ENCODE measurements at places on chromosomes 13 and 19.

DNA sequence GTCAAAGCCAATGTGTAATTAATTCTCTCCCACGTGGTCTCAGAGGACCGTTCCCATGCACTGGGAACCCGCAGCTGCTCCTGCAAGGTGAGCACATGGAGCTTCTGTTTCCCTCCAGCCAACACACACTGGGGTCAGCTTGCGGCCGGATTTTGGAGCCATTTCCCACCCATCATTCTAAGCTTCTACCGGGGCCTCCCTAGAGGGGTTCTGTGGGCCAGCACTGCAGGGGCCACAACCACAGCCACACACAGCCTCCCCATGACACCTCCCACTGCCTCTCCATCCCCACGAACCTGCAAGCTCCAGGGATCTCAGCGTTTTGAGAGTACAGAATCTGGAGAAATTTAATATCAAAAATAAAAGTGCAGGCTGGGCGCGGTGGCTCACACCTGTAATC, 120.7 kb upstream of the SOX1 start:
- no peak for DNase-seq

DNA sequence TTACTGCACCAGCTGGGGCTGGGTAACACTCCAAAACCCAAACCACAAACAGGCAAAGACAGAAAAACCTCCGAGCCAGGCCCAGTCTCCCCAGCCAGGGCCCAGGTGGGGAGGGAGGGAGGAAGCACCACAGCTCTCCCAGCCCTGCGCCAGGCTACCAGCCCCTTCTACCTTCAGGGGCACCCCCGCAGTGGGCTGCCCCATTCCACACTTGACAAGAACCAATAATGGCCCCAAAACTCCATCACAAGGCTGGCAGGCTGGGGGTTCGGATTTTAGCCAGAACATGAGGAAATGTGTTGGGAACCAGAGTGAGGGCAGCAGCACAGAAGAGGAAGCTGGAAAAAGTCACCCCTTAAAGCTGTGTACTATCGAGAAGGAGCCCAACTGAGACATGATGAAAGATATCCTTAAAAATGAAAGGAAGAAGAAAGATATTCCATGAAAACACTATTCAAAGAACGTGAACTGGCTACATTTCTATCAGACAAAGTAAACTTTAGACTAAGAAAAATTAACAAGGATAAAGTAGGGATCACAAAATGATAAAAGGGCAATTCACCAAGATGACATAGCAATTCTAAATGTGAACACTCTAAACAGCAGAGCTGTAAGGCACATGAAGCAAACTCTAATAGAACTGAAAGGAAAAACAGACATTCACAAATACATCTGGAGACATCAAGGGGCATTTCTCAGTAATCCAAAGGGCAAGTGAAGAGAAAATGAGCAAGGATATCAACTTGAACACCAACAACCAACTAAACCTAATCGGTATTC, 12.9 kb downstream of the TUBGCP3 start:
- no peak for DNase-seq

DNA sequence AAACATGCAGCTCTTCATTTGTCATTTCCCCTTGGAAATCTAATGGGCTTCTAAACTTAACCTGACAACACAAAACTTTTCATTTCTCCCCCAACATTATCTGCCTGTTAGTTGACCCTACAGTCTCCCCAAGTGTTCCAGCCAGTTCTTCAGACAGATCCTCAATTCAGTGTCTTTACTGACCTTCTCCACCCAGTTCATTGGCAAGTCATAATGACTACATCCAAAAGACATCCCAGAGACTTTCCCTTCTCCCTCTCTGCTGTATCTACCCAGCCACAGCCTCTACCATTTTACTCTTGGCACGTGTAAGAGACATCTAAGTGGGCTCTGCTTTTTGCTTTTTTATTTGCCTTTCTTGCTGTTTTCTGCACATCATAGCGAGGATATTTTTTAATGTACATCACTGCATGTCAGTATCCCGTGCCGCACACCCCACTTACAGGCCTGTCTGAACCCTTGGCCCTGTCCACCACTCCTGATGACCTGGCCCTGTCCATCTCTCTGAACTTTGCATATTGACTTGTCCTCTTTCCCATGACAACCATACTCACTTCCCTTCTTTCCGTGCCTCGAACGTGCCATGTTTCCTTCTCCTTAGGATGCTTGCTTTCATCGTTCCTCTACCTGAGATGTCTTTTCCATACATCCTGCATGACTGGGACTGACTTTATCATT, 391.9 kb downstream of the IRS2 start:
- no peak for DNase-seq

DNA sequence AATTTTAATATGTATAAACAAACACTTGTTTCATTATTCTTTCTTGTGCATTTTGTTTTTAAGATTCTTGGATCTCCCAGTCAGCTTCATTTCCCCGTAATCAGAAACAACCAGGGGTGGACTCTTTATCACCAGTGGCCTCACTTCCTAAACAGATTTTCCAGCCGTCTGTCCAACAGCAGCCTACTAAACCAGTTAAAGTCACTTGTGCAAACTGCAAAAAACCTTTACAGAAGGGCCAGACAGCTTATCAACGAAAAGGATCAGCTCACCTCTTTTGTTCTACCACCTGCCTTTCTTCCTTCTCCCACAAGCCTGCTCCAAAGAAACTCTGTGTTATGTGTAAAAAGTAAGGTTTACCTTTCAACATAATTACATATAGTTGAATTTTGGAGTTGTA, 44.3 kb downstream of the ZMYM2 start:
- no peak for DNase-seq

GRCh38 chr13:113655346-113656002, 2.5 kb downstream of the ATP4B start:
- DNase-seq = no peak

- no peak for DNase-seq
Observed at GRCh38 chr19:2788237-2788636, 2.9 kb downstream of the THOP1 start.

DNA sequence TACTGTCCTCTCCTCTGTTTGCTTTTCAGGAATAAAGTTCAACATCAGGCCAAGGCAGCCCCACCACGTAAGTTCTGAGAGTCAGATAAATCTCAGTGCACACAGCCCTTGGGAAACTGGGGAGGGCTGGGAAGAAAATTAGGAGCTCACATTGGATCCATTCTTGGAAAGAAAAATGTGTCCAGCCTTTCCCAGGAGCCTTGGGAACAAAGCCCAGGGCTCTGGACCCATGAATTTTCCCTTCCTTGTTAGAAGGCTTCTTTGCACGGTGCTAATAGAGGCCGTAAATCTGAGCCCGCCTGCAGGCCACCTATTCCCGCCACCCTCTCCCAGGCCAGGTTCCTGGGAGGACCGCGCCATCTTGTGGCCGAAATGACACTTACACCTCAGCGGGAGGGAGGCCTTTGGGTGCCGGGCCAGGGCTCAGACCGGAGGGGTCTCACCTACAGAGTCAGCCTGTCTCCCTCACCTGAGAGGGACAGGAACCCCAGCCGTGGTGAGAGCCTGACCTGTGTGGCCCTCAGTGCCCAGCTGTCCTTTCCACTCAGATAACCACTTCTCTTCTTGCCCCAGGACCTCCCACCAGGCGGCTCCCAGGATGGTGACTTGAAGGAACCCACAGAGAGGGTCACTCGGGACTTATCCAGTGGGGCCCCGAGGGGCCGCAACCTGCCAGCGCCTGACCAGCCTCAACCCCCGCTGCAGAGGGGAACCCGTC, 25.1 kb upstream of the KCTD15 start:
- peak; percentile 21 for DNase-seq

DNA sequence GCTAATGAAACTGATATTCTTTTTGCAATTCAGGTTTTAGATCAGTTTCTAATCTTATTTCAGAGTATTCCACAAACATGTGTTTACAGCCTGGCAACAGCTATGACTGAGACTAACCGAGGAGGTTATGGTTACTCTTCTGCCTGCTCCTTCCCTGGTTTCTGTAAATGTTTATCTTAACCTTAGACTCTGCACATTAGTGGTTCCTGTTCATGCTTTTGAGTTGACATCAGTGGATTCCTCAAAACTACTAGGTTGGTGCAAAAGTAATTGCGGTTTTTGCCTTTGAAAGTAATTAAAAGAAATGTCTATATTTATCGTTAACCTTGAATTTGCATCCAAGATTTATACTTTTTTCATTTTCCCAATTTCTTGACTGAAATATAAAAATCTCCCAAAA, 237.0 kb upstream of the TSHZ3 start:
- DNase-seq = no peak

DNA sequence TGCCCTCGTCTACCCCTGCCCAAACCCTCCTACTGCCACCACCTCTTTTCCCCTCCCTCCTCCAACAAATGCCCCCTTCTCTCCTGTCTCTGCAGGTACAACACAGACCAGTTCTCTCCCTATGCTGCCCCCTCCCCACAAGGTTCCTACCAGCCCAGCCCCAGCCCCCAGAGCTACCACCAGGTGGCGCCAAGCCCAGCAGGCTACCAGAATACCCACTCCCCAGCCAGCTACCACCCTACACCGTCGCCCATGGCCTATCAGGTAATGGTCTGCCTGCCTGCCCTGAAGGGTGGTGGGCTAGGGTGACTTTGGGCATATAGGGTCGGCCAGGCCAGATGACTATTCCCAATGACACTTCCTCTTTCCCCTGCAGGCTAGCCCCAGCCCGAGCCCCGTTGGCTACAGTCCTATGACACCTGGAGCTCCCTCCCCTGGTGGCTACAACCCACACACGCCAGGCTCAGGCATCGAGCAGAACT, 6.5 kb upstream of the TIMM50 start:
- peak; percentile 51 for DNase-seq

GRCh38 chr19:1734321-1734966, 18.9 kb upstream of the ONECUT3 start:
- DNase-seq = no peak

DNA sequence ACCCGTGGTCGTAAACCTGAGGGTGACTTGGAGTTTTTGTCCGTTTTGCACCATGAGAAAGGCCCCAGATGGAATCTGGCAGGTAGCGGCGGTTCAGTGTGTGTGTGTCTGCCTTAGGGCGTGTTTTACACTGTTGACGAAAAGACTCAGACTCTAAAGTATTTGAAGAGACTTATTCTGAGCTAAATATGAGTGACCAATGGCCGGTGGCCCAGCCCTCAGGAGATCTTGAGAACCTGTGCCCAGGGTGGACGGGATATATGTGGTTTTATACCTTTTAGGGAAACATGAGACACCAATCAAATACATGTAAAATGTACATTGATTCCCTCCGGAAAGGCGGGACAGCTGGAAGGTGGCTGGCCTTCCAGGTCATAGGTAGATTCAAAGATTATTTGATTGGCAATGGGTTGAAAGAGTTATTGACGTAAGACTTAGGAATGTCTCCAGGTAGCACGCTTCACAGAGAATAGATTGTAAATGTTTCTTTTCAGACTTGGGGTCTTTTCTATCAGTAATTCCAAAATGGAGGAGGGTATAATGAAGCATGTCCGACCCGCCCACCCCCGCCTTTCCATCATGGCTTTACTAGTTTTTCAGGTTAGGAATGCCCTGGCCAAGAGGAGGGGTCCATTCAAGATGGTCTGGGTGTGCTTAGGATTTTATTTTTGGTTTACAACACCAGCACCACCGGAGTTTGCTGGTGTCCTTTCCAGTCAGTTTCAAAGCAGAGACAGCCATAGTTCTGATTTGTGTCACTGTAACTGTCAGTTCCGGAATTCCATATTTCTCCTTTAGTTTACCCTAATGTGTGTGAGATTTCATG, 1.0 kb upstream of the ZNF529 start:
- no peak for DNase-seq

DNA sequence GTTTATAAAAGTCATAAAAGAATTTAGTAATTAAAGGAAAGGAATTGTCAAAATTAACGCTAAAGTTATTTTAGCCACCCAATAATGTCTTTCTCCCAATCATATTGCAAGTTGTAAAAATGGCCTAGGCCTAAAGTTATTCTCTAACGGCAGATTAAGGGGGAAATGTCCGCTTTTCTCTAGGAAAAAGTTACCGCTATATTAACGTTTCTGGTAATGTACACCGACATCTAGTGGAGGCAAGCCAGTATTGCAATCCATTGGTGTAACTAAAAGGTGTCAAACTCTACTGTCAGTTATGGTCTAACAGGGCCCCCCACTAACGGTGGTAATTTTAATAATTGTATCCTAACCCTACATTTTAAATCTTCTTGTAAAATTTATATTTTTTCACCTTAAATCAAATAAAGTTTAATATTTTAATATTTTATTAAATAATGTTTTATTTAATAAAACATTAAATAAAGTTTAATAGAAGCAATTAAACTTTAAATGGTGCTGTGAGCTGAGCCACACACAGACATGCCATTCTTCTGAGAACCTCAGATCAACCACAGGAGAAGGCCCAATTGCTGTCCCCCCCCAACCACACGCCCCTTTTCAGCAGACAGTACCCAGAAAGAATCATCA, 35.9 kb upstream of the ZSCAN5A start:
- DNase-seq = peak; percentile 23

- no peak for DNase-seq
Observed at GRCh38 chr13:21069561-21070004, 8.2 kb upstream of the LATS2 start.

DNA sequence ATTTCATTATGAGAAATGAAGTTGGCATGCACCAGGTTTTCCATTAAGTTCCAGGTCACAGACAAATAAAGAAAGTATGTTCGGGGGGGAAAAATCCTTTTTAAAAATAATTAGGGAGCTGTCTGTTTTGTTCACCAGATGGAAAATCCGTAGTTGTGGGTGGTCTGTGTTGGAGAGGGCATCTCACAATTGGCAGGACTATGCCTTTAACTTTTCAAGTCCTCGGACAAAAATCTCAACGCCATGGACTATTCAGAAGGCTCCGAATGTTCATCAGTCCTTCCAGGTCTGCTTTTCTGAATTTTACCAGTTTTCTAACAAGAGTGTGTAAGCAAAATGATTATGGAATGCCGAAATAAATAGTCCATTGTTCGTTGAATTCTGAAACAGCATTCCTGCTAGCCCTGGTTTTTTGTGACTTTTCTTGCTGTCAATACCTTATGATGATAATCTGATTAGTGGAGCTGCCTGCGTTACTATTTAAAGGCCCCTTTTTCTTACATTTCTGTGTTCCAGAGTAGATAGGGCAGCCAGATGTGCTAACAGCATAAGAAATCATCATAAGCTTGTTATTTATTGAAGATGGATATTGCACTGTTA, 146.9 kb downstream of the TM9SF2 start:
- no peak for DNase-seq

- DNase-seq = no peak
Observed at GRCh38 chr13:50484472-50485113, 358.9 kb downstream of the DLEU7 start.

- DNase-seq = no peak
Observed at GRCh38 chr19:54817670-54818536, 1.6 kb downstream of the KIR3DL1 start.

GRCh38 chr13:87295636-87296035, 375.5 kb upstream of the SLITRK5 start:
- DNase-seq = no peak
